Activated CD8-positive, alpha-beta memory T cell treated with anti-CD3 and anti-CD28 coated beads for 4 hours (primary cell): ENCODE measurements at places on chromosomes 2 and 18.

- no peak for DNase-seq
Observed at GRCh38 chr2:15116830-15117229, 444.3 kb downstream of the NBAS start.

DNA sequence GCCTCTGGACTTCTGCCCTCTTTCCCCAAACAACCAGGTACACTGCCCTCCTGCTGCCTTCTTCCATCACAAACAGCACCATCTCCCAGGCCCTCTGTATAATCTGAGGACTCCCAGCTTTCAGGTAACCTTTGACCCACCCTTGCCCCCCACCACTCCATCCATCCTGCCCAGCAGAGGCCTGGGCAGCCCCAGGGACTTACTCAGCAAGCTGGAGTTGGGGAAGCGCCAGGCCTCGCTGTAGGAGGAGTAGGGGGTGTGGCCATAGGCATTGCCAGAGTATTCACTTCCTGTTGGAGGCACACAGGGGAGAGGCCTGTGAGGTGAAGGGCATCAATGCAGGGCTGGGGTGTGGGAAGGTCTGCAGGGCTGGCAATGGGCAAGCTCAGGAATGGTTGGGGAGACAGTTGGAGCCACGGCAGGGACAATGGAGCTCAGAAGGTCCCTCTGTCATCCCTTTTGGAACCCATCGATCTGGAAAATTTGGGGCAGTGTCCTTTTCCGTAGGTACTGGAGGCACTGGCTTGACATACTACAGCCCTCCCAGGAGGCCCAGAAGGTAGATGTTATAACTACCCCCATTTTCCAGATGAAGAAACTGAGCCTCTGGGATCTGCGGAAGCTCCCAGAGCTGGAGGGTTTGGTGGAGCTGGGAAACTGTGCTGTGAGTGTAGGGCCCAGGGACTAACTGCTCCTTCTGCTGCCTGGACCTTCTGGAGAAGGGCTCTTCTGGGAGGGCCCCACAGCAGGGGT, 46.3 kb downstream of the PSD4 start:
- DNase-seq = no peak

DNA sequence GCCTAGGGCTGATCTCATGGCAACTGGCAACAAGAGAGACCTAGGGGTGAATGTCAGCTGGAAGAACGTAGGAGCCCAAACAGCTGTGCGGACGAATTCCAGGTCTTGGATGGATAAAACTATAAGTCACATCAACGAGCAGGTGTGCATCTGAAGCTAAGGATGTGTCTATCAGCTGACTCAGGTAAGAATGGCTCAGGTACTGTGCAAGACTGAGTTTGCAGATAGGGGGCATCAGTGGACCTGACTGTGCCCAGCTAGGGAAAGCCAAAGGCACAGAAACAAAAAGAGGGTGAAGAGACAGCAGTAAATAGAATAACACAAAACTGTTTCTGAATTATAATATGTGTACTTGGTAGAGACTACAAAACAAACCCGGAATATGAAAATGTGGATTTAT, 357.3 kb downstream of the ZEB2 start:
- DNase-seq = peak; percentile 13

GRCh38 chr2:100880730-100881129, 60.8 kb downstream of the NPAS2 start:
- no peak for DNase-seq

DNA sequence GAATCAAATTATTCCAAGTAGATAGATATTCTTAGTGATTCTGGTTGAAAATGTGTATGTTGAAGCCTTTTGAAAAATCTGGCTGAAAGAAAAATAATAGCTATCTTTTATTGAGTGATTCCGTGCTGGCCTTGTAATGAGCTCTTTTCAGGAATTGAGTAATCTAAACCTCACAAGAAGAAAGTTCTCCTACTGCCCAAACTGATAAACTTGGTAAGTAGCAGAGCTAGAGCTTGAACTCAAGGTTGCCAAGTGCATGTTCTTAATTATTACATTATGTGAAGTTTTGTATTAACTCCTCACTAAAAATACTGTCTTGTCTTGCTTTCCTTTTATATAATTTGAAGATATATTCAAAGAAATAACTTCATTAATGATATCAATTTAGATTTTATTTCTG, 1.6 kb upstream of the PPP1R1C start:
- DNase-seq = no peak

DNA sequence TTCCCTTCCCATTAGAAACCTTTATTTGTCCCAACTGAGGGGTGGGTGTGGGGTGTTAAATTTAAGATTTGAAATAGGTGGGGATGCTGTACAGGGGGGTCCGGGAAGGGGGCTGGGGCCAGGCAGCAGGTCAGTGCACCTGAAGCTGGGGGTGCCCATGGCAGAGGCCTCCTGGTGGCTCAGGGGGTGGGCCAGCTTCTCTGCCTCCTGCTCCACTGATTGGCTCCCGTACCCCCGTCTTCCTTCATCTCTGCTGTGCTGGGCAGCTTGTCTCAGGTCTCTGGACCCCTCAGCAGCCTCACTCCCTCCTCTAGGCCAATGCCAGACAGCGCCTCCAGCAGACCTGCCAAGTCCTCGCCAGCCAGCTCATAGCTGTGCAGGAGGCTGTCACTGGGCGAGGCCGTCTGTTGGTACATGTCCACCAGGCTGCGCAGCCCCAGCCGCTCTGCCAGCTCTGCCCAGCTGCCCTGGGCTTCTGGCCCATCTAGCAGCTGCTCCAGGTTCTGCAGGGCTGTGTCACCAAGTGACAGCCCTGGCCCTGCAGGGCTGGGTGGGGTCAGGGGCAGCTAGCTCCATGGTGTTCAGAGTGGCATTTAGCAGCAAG, 2.0 kb upstream of the ANKRD62 start:
- no peak for DNase-seq
